ENCODE measurements at places on chromosomes 3 and 15.

- no peak for DNase-seq
Observed at GRCh38 chr3:174498638-174499037, 360.5 kb upstream of the NAALADL2 start.

DNA sequence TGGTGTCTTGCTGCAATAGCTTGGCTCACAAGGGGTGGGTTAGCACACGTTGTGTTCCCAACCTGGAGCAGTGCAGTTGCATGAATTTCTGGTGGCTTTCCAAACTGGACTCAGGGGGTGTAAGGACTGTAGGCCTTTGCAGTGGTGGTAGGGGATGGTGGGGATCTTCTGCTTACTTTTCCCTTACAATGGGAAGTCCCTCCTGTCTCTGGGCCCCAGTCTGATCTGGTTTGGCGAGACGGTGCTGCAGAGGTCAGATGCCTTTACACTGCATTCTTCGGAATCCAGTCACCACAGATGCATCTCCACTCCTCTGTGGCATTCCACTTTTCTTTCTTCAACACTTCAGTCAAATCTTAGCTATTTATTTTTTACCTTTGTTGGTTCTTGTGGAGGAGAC is 132.1 kb downstream of the DOCK3 start:
- no peak for DNase-seq

DNA sequence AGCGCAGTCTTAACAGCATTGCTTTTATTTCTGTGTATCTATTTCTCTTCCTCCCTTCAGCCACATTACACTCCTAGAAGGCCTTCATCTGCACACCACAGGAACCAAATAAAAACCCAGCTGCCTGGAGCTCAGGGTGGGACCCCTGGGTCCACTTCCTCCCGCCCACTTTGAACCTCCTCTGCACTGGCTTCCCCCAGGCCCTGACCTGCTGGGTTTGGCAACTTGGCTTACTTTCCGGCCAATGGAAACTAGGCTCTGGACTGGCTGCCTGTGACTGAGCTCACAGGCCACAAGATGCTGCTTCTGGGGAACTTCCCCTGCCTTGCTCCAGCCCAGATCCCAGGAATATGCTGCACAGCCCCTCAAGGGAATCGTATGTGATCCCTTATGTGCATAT is 89.8 kb downstream of the SEMA5B start:
- no peak for DNase-seq

GRCh38 chr15:44033894-44034293 is 161.2 kb downstream of the FRMD5 start:
- no peak for DNase-seq

GRCh38 chr3:53776494-53777101 is 69.6 kb downstream of the CHDH start:
- no peak for DNase-seq

DNA sequence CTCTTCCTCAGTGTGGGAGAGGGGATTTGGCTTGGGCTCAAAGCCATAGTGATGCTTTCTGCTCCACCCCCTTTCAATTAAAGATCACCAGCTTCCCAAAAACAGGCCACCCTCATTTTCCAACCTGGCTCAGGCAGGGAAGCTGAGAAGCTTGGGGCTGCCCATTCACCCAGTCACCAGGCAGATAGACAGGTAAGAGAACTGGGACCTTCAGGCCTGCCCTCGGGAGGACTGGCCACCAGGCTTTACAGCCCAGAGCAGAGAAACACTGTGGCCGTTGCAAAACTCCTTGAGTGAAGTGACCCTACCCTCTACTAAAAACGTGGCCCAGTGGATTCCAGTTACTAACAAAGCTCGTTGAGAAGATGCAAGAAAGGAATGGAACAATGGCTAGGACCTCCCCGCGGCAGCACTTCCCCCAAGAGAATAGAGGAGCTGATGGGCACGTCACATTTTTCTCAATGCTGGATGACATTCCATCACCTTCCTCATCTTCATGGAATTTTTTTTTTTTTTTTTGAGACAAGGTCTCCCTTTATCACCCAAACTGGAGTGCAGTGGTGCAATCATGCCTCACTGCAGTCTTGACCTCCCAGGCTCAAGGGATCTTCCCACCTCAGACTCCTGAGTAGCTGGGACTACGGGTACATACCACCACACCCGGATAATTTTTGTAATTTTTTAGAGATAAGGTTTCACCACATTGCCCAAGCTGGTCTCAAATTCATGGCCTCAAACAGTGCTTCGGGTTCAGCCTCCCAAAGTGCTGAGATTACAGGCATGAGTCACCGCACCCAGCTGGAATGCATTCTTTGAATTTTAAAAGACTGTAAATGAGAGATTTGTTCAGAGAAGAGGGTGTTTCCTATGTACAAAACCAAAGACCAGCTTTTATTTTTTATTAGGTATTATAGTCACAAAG is 37.9 kb downstream of the LIPC start:
- DNase-seq = no peak

GRCh38 chr3:18812316-18812715 is 336.0 kb upstream of the KCNH8 start:
- DNase-seq = no peak

- DNase-seq = no peak
Observed at GRCh38 chr3:165195640-165196576, at the start of gene SLITRK3. SLITRK3 (minus strand) TSS chr3:165196384; CDS start chr3:165190830, 5,554 bp downstream.

- no peak for DNase-seq
Observed at GRCh38 chr15:44295750-44296431, 7.4 kb downstream of the GOLM2 start.

GRCh38 chr3:119604878-119605277 is 7.2 kb downstream of the PLA1A start:
- DNase-seq = no peak

DNA sequence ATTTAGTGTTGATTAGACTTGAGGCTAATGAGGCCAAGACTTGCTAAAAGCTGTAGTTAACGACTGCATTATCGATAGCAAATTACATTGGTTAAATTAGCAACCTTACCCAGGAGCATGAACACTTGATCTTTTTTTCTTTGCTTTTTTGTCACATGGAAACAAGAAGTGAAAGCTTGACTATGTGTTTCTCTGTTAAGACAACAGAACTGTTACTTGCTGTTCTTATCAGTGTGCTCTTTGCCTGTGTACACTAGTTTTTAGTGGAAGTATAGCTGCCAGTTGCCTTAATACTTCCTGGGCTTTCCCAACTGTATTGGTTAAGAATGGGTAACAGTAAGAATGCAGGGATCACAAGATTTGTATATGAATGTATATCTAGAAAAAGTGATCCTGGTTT is 625.5 kb downstream of the NAALADL2 start:
- DNase-seq = no peak

DNA sequence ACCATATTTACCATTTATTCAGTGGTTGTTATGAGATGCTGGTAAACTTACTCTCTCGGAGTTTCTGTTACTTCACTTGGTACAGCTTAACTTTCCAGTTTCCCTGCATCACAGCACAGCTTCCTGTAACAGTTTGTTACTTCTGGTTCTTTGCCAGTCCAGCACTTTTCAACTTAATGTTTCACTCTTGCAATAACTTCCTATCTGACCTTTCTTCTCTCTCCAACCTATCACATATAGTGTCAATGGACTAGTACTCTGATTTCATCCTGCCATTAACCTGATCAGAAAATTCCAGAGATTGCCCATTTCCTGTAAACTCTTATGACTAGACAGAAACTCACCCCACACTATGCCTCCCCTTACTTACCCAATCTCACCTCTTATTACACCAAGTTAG is 3.9 kb upstream of the ATP11B start:
- DNase-seq = no peak

- DNase-seq = no peak
Observed at GRCh38 chr3:177336873-177337450, 139.7 kb upstream of the TBL1XR1 start.

- no peak for DNase-seq
Observed at GRCh38 chr3:139988472-139989156, 53.6 kb downstream of the CLSTN2 start.

GRCh38 chr3:48558493-48559134 is 2.0 kb upstream of the PFKFB4 start:
- DNase-seq = no peak

- no peak for DNase-seq
Observed at GRCh38 chr3:41598402-41599126, 363.3 kb downstream of the ULK4 start.

DNA sequence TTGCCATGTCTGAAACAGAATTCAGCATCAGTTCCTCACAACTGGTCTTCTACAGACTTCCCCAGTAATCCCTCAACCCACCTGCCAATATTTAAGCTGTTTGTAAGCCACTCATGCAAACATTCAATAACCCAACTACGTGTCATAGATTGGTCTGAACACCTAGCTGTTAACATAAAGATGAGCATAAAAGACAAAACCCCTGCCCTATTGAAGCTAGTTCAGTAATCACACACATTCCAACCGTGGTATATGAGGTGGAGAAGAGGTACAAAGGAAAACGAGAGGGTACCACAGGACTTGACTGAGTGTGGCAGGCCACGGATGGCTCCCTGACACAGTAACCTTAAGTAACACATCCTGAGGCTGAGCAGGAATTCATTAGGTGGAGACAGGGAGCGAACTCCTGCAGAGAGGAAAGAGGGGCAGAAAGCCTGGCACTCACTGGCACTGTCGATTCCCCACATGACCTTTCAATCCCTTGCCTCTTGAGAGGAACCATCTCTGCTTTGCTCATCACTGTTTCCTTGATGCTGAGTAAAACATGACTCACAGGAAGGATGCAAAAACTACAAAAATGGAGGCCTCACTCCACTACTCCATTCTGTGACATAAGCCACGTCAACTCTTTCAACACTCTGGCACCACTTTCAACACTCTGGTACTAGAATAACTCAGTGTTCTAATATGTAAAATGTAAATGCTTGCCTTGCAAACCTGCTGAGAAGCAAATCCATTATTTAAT is 31.3 kb downstream of the RPN1 start:
- DNase-seq = no peak

GRCh38 chr3:149751551-149751950 is 738 bp downstream of the COMMD2 start:
- DNase-seq = no peak

DNA sequence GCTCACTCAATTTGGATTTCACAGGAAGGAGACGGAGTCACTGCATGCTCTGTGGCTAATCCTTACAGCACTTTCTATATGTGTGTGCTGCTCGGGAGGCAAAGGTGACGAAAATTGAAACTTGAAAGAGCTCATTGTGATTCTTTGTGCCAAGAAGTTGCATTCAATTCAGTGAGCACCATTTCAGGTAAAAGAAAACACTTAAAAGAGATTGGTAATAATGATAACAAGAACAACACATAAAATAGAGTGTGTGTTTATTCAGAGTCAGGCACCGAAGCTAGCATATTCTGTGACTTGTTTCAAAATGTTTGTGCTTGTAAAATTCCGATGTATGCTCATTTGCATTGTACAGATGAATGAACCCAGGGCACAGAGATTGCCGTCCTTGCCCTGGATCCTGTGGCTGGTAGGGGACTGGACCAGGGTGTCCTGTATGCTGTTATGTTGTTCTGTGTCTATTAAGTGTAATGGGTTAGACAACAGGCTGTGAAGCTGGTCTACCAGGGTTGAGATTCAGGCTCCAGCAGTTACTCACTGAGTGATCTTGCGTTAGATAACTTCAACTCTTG is 193.3 kb upstream of the PROK2 start:
- no peak for DNase-seq

GRCh38 chr3:177510693-177511216 is 313.5 kb upstream of the TBL1XR1 start:
- DNase-seq = no peak

DNA sequence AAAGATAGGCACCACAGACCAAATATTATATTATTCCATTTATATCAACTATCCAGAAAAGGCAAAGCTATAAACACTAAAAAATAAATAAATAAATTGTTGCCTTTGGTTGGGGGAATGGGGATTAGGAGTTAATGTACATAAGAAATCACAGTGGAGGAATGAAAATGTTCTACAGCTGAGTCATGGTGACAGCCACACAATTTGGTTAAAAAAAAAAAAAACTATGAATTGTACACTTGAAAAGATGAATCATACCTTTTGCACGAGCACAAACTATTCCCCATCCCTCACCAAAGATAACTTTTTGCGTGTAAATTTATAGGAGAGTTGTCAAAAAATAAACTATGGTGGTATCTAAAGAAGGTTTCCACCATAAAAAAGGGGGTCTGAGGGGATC is 103.2 kb downstream of the TBC1D5 start:
- no peak for DNase-seq

GRCh38 chr15:49620199-49620598 is 419 bp downstream of the FAM227B start:
- DNase-seq = no peak

DNA sequence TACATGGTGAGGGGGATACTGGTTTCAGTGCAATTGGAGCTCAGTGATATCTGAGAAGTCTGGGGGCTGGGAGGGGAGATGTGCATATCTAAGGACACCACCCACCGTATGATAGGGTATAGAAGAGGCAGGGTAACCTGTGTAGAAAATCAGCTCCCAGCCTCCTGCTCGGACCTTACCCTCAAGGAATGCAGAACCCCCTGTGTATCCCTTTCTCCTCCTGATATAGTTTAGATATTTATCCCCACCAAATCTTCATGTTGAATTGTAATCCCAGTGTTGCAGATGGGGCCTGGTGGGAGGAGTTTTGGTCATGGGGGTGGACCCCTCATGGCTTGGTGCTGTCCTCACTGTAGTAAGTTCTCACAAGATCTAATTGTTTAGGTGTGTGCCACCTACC is 48.2 kb upstream of the GATA2 start:
- DNase-seq = no peak

DNA sequence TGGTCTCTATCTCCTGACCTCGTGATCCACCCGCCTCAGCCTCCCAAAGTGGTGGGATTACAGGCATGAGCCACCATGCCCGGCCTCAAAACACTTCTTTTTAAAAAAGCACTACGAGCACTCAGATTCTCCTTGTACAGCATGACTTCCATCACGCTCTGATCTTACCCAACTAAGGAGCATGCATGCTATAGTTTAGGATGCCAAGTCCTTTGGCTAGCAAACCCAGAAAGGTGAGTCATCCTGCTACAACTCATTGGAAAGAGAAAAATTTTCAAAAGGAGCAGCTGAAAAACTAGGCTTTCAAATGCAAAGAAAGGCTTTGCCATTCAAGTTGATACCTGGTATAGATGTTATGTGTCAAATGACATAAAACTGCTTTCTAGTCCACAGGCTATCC is 70.3 kb upstream of the PRICKLE2 start:
- DNase-seq = no peak

DNA sequence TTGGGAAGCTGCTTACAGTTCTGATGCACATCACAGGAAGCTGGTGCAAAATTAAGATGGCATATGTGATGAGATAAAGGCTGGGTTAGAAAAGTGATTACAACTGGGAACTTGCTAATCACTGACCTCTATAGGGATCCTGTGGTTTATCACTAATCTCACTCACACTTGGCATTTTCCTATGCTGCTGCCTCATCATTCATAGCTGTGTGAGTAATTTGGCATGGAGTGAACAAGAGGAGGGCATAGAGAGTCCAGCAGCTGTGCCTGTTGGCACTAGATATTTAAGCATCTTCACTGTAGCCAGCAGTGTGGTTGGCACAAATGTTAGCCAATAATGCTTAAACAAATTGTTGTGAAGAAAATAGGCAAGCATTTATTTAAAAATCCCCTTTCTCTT is 217.7 kb upstream of the CGNL1 start:
- DNase-seq = no peak

Measured in stimulated activated CD4-positive, alpha-beta T cell treated with anti-CD3 and anti-CD28 coated beads, TNF-alpha, amount 100 ng/mL, for 48 hours (primary cell).